ENCODE measurements at places on chromosomes 7 and 10.
A peak's percentile ranks its signal among the peaks of the same experiment; 100 is the strongest.

GRCh38 chr7:3455806-3456595 is 154.9 kb downstream of the SDK1 start:
- peak; percentile 49 for DNase-seq

- DNase-seq: no peak
These were observed 238.9 kb downstream of the FOXP2 start for GRCh38 chr7:114653364-114654088.

DNA sequence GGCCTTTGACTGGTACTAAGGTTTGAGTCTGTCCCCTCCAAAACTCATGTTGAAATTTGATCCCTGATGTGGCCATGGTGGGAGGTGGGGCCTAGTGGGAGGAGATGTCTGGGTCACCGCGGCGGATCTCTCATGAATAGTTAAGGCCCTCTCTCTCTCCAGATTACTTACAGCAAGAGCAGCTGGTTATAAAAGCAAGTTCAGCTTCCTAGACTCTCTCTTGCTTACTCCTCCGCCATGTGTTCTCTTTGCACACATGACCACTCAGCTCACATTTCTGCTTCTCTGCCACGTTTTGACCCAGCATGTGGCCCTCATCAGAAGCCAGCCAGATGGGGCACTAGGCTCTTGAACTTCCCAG is 29.9 kb upstream of the ZMIZ1 start:
- DNase-seq: no peak

DNA sequence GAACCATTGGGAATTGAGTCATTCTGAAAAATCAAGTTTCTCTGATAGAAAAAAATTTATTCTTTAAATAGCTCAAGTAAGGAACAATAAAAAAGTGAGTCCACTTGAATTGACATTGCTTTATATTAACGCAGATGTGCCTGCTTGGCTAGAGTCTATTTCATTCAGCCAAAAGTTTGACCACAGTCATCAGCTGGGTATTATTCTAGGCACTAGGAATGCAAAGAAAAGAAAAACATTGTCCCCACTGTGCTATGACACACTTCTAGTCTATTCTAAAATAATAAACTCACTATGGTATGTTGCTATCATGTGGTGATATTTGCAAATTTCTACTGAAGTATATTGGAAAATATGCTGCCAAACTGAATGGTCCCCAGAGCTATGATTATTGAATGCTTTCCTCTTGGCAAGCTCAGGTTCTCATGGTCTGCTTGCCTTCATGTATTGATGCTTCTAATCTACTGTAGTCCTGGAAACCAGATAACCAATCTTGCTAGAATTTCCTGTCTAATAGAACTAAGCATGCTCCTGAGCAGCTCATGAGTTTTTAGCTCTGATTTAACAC is 8.3 kb downstream of the SFRP4 start:
- DNase-seq: peak; percentile 28

GRCh38 chr7:139682136-139683013 is 95.4 kb downstream of the HIPK2 start:
- DNase-seq: peak; percentile 97

DNA sequence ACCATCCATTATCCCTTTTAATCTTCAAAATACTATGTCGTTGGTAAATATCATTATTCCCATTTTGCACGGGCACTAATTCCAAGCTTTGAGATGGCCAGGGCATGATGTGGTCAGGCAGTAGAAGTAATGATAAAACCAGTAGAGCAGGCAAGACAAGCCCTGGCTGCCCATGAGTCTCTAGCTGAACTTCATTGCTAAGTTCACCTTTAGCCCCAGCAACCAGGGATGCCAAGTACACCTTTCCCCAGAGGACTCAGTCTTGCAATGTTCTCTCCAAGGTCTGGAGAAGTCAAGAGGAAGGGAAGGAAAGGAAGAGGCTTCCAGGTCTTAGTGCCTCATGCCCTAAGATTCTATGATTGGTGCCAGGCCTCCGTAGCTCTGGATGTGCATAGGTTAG is 203.2 kb downstream of the PLXNA4 start:
- DNase-seq: no peak

DNA sequence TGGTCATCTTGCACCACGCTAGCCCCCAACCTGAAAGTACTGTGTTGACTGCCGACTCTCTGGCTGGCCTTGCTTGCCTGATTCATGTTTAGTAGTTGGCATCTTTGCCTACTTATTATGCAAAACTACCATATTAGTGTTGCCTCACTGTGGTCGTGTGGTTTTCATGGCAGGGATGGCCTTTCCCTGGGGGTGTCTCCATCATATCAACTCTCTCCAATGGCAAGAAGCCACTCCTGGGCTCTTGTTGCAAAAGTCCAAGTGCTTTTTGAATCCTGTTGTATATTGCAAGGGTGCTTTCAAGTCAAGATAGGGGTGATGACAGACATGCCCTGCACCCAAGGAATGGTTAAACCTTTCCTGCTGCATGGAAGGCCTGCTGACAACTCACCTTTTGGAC is 39.4 kb downstream of the ABLIM1 start:
- no peak for DNase-seq

DNA sequence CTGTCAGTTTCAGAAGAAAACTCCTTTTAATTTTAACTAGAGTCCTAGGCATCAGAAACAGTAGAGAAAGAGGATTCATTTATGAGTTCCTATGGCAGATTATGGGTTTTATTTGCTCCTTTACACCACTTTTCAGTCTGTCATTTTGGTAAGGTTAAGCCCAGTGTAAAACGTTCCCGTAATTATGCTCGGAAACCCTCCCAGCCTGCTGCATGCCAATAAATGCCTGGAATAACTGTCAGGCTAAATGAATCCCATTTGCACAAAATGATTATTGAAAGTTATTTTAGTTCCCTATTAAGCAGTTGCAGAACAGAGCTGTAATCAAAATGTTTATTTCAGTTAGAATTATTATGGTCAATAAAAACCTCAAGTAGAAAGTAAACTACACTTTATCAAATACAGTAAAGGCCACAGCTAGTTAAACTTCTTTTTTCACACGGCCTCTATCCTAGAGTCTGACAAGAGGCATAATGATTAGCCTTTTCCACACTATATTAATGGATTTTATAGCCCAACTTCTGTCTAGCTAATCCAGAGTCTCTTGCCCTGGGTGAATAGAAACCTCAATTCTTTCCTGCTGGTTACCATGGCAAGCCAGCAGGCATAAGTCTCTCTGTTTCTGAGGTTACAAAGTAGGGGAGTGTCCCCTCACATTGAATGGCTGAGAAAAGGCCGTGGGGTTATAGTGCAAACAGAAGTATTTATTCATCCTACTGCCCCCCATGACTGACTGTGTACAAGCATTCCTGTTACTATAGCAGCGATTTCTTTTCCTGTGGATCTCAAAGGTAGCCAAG is 80.8 kb upstream of the NPVF start:
- no peak for DNase-seq

GRCh38 chr10:43044961-43045621 is 31.8 kb upstream of the RET start:
- DNase-seq: no peak

GRCh38 chr7:41730161-41730560 is 27.3 kb upstream of the INHBA start:
- DNase-seq: peak; percentile 18

GRCh38 chr10:2414039-2414438 is 653.3 kb upstream of the PFKP start:
- DNase-seq: no peak

DNA sequence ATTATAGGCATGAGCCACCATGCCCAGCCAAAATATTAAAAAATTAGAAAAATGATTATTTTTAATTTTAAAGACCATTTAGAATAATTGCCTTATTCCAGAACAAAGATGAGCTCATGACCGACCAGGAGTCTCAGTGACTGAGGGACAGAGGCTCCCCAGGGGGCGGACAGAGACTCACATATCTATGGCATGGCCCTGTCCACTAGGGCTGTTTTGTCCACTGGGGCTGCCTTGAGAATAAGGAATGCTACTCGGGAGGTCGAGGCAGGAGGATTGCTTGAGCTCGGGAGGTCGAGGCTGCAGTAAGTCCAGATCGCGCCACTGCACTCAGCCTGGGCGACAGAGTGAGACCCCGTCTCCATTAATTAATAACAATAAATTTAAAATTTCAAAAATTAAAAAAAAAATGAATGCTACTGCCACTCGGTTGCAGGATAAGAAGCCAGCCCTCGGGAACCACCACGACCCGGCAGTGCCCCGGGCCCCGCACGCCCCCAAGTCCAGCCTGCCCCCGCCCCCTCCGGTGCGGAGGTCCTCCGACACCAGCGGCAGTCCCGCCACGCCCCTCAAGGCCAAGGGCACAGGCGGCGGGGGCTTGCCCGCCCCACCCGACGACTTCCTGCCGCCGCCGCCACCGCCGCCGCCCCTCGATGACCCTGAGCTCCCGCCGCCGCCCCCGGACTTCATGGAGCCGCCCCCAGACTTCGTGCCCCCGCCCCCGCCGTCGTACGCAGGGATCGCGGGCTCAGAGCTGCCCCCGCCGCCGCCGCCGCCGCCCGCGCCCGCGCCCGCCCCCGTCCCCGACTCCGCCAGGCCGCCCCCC is 128.6 kb downstream of the APBB1IP start:
- no peak for DNase-seq

DNA sequence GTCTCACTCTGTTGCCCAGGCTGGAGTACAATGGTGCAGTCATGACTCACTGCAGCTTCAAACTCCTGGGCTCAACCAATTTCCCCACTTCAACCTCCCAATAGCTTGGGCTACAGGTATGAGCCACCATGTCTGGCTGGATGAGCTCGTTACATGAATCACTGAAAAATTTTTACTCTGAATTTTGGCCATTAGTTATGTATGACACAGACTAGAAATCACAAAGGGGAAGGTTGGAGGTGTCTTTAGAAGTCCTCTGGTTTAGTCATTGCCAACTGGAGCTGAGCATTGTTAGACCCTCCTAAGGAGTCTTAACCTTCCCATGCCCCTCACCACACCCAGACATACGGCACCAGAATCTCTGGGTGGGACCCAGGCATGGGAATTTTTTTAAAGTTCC is 34.7 kb downstream of the SVIL start:
- DNase-seq: peak; percentile 93

Measured in kidney tubule cell (primary cell).